Panc1 (cell line): ENCODE measurements at places on chromosomes 1 and 21.

GRCh38 chr1:80779275-80779674, 1021.5 kb upstream of the ADGRL2 start:
- no peak for DNase-seq

GRCh38 chr1:113452921-113453770, 62.8 kb downstream of the MAGI3 start:
- DNase-seq: no peak

- no peak for DNase-seq
These were observed 363.0 kb upstream of the DUSP10 start for GRCh38 chr1:222104694-222105392.

GRCh38 chr1:154842635-154843034, 27.4 kb downstream of the KCNN3 start:
- DNase-seq: no peak

DNA sequence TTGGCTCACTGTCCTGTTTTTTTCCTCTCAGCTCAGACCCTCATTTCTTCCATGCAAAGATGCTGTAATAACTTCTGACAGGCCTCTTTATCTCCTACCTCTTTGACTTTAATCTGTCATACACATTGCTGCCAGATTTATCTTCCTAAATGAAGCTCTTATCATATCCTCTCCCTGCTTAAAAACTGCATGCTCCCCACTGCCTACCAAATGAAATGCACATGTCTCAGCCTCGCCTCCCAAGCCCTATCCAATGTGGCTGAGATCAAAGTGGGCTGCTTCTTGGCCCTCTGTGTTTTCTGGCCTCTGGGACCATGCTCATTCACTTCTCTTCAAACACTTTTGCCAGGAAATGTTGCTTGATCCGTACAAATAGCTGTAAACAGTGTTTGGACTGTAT, 38.3 kb downstream of the IRF2BP2 start:
- no peak for DNase-seq

DNA sequence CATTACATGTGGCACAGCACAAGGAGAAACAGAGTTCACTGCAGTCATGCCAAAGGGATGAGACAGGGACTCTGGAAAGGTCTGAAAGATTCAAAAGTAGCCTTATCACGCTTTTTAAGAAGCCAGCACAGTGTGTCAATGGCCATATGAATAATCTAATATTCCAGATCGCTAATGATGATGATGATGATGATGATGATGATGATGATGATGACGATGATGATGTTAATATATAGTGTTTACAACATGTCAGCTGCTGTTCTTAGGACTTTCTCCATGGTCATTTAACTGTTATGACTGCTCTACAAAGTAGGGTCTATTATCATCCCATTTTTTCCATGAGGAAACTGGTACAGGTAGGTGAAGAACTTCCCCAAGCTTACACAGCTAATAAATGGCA, 64.4 kb downstream of the NTMT2 start:
- no peak for DNase-seq

GRCh38 chr1:215166886-215167285, 84.3 kb downstream of the KCNK2 start:
- DNase-seq: no peak

DNA sequence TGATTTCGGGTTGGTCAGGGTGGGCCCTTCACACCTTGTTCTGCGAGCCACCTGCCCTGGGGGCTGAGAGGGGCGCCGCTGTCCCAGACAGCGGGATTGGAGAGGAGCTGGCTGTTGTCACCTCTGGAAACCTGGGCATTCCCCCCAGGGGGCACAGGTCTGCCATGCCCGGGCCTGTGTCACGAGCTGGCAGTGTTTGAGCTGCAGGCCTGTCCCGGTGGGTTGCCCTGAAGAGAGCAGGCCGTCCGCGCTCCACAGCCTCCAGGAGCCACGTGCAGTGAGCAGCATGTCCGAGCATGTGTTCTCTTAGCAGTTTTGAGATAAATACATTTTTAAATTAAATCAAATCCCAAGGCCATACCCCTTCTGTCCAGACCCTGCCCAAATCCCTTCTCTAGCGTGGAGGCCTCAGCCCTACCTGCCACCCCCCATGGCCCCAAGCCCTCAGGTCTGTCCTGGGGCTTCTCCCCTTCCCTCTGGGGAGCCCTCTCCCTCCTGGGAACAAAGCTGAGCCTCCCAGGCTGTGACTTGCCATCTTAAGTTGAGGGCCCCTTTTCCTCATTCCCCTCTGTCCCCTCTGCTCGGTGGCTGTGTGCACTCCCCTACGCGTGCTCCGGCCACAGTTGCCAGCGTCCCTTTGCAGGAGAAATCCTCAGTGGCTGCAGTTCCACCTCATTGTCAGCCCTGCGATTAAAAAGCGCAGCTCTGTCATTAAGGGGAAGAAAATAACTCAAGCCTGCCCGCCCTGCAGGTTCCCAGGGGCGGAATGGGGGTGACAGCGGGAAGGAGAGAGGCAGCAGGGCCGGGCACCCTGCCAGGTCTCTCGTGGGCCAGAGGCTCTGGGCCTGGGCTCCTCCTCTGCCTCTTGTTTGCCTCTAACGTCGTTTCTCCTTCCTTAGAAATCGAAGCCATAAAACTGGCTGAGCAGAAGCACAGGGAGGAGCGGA, 26.6 kb downstream of the SLX9 start:
- no peak for DNase-seq

- peak; percentile 10 for DNase-seq
These were observed 12.3 kb downstream of the OR2T11 start for GRCh38 chr1:248622570-248623001.

DNA sequence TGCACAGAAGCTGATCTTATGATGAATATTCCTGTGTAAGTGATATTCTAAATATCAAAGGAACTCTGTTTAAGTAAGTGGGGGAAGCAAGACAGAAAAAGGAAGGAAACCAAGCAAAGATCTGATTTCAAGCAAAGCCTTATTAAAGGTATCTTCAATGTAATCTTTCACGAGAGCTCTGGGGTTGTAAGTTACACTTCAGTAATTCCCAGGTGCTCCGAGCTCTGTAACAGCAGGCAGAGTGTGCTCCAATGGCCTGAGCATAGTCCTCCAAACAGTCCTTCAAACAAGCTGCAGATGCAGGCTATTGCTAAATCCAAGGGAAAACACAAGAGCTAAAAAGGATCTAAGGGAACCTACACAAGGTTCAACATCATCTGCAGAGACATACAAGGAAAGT, 949.7 kb upstream of the TMPRSS15 start:
- DNase-seq: no peak

GRCh38 chr1:153617663-153618062, 1.5 kb upstream of the S100A14 start:
- no peak for DNase-seq

DNA sequence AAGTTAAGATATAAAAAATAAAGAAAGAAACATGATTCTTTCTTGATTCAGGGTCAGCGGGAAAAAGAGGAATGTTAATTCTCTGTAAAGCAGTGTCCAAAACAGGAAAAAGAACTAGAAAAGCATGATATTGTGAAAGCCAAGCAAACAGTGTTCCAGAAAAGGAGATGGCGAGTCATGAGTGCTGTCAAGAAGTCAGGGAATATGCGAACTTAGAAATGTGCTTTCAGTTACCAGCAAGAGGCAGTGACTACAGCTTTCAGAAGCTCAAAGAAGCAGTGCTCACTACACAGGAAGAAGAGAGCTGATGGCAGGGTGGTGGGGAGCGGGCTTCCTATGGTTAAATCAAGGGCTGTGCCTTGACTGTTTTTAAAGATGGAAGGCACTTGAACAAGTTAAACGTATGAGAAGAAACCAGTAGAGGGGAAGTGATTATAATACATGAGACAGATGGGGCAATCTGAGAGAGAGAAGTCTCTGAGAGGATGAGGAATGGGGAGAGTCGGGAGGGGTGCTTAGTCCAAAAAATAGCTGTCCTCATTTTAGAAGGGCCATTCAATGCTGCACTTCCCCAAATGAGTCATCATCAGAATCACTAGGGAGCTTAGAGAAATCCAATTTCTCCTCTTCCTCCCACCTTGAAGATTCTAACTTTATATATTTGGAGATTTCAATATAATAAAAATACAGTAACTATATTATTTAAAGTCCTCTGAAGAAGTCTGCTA, 90.4 kb downstream of the KCNK1 start:
- DNase-seq: no peak

DNA sequence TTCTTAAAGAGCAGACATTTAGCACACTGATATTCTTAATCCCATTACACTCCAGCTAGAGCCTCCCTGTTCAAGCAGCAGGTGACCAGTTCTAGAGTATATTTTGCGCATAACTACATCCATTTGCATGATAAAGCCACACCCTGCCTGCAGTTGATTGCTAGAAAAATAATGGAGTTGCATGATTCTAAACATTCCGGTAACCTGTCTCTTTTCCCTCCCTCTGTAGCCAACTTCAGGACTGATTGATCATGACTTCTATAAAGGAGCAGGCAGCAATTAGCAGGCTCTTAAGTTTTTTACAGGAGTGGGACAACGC, 14.9 kb downstream of the ARMH1 start:
- no peak for DNase-seq

DNA sequence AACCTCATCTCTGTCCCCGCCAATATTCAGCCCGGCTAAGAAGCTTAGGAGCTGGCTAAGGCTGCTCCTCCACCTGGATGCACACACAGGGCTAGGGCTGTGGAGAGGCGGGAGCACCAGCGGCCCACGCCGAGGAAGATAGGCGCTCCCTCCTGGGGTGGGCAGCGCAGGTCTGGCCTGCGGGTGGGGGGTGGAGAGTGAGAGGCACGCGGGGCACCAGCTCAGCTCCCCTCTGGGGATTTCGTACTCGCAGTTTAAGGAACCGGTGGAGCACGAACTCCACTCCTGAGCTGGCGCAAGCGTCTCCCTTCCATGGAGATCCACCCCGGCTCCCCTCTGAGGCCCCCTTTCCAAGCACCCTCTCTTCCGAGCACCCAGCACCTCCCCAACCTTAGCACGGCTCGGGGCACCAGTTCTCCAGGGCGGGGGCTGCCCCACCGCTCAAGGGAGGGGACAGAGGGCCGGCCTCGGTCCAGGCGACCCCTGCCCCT, 433 bp upstream of the KAZN start:
- DNase-seq: no peak

- no peak for DNase-seq
These were observed 853.4 kb downstream of the KCNT2 start for GRCh38 chr1:195754874-195755273.

DNA sequence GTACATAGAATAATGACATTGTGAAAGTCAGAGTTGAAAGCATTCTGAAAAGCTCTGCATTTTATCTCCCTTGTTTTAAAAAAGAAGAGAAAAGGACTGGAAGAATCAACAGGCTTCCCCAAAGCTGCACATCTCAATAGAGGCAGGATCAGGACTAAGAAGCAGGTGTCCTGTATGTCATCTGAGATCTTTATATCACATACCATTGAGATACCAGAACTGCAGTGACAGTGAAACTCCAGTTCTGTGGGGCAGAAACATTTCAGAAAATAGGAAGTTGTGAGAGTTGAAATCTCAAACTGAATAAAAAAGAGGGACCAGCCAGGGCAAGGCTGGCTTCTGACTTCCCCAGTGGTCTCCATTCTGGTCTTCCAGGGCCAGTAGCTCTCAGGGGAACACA, 33.0 kb upstream of the SH2D1B start:
- no peak for DNase-seq

DNA sequence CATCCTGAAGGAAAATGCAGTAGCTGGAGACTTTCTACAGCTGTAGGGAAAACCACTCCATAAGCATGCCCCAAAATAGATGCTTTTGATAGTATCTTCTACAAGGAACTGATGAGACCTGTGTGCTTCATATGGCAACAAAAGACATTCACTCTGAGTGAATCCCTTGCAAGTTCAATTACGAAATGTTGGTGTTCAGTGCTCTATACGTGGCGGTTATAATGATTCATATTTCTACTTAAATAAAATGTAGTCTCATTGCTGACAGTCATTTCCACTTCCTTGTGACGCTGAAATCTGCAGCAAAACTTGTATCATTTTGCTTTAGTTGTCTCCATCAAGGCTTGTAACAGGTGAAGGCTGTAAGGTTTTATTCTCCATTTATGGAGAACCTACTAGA, 20.6 kb downstream of the TOR1AIP2 start:
- DNase-seq: no peak

DNA sequence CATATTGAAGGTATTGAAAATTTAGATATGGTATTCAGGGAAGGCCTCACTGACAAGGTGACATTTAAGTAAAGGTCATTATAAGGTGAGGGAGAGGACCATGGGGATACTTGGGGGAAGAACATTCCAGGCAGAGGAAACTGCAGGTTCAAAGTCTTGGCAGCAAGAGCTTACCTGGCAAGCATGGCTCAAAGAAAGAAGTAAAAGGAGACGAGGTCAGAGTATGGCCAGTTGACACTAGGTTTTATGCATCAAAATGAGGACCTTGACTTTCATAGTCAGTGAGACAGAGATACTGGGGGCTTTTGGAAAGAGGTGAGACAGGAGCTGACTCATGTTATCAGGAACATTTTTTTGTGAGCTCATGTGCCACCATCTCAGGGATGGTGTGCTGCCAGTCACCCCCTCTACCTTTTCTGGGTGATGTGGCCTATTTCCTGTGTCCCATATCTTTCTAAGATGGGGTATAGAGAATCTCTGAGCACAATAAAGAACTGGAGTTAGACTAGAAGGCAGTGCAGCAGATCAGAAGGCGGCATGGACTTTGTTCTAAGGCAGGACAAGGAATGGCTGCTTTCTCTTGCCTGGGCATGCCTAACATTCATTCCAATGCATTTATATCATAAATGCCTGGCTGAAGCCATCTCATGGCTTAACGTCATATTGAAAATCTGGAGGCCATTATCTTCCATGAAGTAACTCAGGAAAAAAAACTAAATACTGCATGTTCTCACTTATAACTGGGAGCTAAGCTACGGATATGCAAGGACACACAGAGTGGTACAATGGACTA, 406.7 kb downstream of the NTNG1 start:
- DNase-seq: no peak

DNA sequence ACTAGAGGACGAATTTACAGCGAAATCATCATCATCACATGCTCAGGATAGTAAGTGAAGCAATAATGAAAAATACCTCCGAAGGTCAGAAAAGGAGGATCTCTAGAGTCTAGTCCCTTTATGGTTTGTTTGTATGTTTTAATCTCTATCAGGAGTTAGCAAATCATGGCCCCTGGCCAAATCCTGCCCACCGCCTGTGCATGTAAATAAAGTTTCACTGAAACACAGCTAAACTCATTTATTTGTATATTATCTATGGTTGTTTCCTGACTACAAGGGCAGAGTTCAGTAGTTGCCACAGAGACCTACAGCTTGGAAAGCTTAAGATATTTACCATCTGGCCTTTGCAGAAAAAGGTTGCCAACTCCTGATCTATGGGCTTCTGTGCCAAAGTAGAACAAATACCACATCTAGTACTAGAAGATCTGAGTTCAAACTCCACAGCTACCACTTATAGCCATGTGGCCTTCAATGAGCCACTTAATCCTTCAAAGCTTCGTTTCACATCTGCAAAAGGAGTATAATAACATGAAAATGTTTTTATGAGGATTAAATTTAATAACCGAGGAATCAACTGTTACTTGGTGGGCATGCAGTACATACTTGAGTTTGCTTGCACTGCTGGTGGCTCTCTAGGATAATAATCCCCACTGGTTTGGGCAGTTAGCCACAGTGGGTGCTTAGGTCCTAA, 94.0 kb upstream of the KIF26B start:
- no peak for DNase-seq
